ENCODE measurements at places on chromosomes 7 and 10.

- H3K4me3 ChIP-seq: no peak overlapping the region
- H3K36me3 ChIP-seq: no peaks in the 10 kb centered on the region
- H3K27me3 ChIP-seq: no peaks in the 10 kb centered on the region
- DNase-seq: no peak
Observed at GRCh38 chr10:26479766-26480492, 41.8 kb downstream of the APBB1IP start.

GRCh38 chr7:50792342-50793119, 9.8 kb upstream of the GRB10 start:
- DNase-seq: peak; percentile 61
- H3K4me3 ChIP-seq: peak overlapping the region; percentile 73

DNA sequence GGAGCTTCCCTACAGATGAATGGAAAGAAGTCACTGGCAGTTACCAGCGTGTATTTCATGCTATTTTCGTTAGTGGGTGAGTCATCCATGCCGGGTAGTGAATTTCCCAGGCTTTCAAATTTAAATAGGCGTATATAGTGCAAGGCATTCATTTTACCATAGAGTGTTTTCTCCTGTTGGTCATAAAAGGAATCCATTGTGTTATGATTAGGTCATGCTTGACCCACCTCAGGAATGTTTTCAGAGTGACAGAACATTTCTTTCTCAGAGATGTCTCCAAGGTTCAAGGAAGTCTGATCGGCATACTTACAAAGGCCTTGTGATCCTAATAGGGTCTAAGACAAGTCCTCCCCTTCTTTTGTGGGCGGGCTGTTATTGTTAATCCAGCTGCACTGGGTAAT, 110.7 kb downstream of the AKR1D1 start:
- H3K27ac ChIP-seq: no peak overlapping the region
- no peaks in the 10 kb centered on the region for H3K4me1 ChIP-seq

DNA sequence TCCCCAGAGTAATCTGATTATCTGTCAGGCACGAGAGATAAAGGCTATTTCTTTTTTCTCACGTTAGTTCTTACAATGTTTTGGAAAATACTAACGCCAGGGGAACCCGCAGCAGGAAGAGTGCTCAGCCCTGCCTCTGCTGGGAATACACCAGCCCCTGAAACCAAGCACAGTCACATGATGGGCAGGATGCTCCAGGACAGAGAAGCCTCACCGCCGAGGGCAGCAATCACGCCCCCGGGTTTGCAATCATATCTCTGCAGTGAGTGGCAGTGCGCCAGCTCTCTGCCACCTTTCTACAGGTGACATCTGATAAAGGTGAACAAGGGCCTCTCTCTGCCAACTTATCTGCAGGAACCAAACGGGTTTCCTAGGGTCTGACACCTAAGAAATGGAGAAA, 39.8 kb downstream of the BRI3 start:
- peaks cover 5% of the 10 kb centered on the region for H3K36me3 ChIP-seq
- H3K4me1 ChIP-seq: no peaks in the 10 kb centered on the region
- no peak for DNase-seq
- H3K4me3 ChIP-seq: no peak overlapping the region
- no peak overlapping the region for H3K27ac ChIP-seq

GRCh38 chr7:148882192-148882591, 1.9 kb downstream of the EZH2 start:
- H3K27ac ChIP-seq: no peak overlapping the region
- peak overlapping the region; percentile 88 for H3K4me3 ChIP-seq
- no peak for DNase-seq
- peaks cover 14% of the 10 kb centered on the region for H3K4me1 ChIP-seq
- H3K36me3 ChIP-seq: no peaks in the 10 kb centered on the region
- H3K27me3 ChIP-seq: no peaks in the 10 kb centered on the region

All from PC-9 (cell line).